Activated CD8-positive, alpha-beta memory T cell treated with anti-CD3 and anti-CD28 coated beads for 24 hours (primary cell): ENCODE measurements at places on chromosomes 16 and 17.

DNA sequence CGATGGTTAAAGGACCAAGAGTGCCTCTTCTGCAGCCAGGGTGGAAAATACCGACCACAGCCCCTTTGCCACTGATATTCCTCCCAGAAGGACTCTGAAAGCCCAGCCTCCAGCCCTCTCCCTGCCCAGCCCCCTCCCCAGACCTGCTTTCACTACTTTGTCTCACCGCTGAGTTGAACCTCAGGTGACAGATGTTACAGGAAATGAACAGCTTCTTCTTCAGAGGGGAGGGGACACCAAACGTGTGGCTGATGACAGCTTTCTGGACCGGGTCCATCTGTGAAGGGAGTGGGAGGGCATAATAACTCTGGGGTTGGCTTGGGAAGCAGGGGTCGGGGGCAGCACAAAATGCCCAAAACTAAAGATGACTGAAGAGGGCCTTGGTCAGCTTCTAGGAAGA is 14.2 kb downstream of the NKIRAS2 start:
- DNase-seq: no peak

- no peak for DNase-seq
Observed at GRCh38 chr17:76529224-76530094, 8.1 kb downstream of the CYGB start.

DNA sequence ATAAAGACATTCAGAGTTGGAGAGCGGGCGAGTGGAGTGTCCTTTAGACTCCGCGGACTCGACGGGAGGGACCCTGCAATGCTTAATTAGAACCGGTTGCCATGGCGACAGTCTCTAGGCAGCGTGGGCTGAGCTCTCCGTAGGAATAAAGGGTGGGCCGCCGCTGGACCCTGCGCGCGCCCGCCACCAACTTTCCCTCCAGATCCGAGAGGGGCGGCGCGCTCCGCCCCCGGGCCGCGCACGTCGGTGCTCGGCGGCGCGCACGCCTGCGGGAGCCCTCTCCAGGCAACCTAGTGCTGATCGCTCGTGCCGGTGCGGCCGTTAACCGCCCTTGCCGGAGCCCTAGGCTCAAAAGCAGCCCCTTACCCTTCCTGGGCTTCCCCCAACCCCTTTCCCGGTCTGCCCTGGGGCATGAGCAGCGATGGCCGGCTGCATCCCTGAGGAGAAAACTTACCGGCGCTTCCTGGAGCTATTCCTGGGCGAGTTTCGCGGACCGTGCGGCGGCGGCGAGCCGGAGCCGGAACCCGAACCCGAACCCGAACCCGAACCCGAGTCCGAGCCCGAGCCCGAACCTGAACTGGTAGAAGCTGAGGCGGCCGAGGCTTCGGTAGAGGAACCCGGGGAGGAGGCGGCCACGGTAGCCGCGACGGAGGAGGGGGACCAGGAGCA is at the start of gene PPM1E:
Gene PPM1E (plus strand): TSS at position 278 of the 669 bp plus-strand sequence.
- peak; percentile 77 for DNase-seq

DNA sequence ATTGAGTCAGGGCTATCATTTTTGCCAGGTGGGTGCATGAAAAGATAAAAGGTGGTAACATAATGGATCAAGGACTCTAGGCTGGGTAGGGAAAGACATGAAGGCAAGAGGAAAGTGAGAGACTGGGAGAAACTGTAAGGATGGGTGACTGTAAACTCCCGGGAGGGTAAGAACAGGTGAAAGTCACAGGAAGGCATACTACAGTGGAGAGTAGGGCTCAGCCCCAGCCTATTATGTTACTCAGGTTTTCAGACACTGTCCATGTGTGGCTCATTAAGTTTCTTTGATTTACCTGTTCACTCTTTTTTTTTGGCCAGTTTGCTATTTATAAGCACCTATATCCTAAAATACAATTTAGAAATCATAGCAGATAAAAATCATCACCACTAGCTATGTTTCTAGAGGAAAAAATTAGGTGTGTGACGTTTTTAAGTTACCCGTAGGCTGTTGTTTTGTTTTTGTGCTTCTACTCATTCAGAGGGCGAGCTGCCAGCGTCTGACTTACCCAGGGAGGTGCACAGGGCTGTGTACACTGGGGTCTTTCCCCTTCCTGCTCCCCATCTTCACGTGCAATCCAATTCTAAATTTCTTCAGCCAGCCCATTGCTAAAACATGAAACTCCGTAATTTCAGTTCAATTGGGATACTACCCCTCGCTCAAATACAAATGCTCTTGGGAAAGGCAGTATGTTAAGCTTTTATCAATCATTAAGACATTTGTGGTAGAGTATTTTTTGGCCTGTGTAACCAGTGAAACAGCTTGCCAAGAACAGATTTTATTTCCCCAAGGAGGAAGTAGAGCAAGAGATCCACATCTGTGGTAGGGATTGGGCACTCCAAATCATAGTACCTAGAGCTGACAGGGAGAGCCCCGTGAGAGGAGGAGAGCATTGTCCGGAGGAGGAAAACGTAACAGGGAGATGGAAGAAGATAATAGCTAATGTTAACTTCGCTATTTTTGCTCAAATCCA is 21.7 kb upstream of the VWA3A start:
- no peak for DNase-seq

- no peak for DNase-seq
Observed at GRCh38 chr17:44269535-44270240, 1.8 kb upstream of the SLC4A1 start.

DNA sequence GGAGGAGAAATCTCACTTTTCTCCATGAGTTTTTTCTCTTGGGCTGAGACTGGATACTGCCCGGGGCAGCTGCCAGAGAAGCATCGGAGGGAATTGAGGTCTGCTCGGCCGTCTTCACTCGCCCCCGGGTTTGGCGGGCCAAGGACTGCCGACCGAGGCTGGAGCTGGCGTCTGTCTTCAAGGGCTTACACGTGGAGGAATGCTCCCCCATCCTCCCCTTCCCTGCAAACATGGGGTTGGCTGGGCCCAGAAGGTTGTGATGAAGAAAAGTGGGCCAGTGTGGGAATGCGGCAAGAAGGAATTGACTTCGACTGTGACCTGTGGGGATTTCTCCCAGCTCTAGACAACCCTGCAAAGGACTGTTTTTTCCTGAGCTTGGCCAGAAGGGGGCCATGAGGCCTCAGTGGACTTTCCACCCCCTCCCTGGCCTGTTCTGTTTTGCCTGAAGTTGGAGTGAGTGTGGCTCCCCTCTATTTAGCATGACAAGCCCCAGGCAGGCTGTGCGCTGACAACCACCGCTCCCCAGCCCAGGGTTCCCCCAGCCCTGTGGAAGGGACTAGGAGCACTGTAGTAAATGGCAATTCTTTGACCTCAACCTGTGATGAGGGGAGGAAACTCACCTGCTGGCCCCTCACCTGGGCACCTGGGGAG is 19.1 kb downstream of the NGFR start:
- DNase-seq: no peak
